SJCRH30 (cell line): ENCODE measurements at places on chromosomes 7 and 10. TPM values are rescaled to one million over a fixed set of nuclear protein-coding genes. Genes with fewer than 3 reads are reported as not detected.

Gene INMT
- total RNA-seq: 0.08 and 0.24 TPM in 2 replicates

Gene WNT2
- 0.03 and 0.06 TPM in 2 replicates for total RNA-seq

GRCh38 chr7:87886875-87887274 lies 10.6 kb downstream of the DBF4 start:
- peak; percentile 30 for DNase-seq

DNA sequence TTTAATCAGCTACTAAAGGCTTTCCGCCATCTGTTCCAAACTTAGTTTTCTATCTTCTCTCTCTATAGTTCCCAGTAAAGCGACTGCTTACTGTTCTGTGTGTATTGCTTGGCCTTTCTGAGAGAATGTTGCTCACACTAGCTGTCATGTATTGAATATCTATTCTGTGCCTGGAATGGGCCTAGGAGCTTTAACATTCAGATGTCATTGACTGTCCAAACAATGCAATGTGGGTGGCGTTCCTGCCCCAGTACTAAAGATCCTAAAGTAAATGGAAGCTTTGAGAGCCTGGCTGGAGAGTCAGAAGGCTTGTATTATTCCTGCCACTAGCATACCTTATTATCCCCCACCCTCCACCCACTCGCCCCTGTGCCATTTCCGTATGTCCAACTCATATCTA lies 163.5 kb downstream of the SDHAF3 start:
- no peak for DNase-seq

GRCh38 chr7:47087866-47088265 lies 494.0 kb downstream of the TNS3 start:
- DNase-seq: no peak

GRCh38 chr7:158137516-158138328 lies 449.9 kb downstream of the PTPRN2 start:
- no peak for DNase-seq

GRCh38 chr7:25897261-25897782 lies 254.7 kb upstream of the NFE2L3 start:
- DNase-seq: no peak

GRCh38 chr7:25786936-25787335 lies 365.1 kb upstream of the NFE2L3 start:
- DNase-seq: no peak

GRCh38 chr7:4785371-4785770 lies 9.9 kb downstream of the AP5Z1 start:
- no peak for DNase-seq

DNA sequence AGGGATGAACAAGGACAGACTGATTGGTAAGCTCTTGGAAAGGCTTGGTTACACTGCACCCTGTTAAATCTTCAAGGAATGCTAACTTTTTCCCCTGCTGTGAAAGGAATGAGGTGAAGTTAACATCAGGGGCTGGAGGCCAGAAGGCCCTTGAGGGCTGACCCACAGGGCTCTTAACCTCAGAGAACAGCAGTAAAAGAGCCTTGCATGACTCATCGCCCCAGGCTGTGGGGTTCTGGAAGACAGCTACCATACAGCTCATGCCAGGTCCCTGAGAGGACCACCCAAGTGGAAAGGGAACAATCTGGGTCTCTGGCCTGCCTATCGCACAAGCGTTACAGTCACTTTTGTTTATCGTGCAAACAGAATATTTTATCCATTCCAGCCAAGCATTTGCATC lies 54.4 kb downstream of the CYP2C9 start:
- DNase-seq: peak; percentile 81

DNA sequence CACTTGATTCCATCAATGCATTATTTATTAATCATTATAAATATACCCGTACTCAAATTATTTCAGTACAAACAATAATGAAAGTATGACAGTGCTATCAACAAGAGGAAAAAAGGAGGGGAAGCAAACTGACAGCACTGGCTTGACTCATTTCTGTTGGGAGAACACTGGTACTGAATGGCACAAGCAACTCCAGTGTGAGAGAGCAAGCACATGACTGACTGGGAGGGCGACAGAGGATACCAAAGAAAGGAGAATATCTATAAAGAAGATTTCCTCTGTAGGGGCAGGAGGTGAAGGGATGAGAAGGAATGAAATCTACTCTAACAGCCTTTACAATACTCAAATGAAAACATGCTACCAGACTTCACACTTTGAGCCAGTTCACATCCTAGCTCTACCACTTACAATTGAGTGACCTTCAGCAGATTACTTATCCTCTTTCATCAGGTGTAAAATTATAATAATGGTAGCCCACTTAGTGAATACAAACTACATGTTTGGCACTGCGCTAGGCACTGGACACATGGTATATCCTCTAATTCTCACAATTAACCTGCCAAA lies 1.5 kb downstream of the USP54 start:
- no peak for DNase-seq

DNA sequence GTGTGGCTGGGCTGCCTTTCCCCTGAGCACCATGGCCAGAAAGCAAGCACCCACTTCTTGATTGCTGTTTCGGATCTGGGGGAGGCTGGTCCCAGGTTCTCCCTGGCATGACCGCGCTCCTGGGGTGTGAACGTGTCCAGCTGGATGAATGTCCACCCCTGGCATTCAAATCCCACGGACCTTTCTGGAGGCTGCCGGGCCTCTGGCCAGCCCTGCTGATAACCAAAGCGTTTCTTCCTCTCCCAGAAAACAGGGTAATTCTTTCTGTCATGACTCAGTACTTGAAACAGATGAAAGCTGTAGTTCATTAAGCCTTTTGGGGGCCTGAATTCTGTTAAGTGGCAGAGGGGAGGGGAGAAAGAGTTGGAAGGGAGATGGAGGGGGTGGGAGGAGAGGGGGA lies 73.1 kb upstream of the SAMD8 start:
- no peak for DNase-seq

- no peak for DNase-seq
Measured at GRCh38 chr10:47195274-47195885, 104.6 kb upstream of the GDF10 start.

DNA sequence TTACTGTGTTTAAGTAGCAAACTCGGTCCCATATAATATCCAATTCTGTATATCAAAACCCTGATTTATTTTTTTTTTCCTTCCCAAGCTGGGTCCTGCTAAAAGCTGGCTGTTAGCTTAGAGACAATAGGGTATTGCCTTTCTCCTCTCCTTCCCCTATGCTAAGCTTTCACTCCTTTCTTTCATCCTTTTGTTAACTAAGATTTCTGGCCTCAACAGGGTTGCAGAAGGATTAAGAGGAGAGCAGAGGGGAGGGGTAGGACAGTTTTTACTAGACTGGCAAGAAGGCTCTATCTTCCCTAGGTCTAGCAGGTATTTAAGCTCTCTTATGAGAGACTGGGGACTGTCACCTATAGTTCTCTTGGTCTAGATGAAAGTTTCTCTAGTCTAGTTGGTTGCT lies 229.2 kb downstream of the KCND2 start:
- DNase-seq: no peak
